ENCODE measurements at places on chromosomes 6 and 20.

DNA sequence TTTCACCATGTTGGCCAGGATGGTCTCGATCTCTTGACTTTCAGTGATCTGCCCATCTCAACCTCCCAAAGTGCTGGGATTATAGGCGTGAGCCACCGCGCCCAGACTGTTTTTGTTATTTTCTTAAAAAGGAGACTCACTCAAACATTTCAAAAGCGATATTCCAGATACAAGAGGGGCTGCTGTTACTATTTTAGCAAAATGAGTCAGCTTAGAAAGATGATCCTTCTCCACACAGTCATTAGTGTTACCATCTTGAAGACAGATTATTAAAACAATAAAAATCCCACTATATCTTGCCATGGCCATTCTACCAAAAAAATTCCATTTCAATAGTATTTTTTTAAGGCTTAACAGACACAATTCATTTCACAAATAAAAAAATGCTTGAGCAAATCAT, 102.8 kb downstream of the PREP start:
- DNase-seq: no peak

GRCh38 chr6:13834790-13835189, 20.4 kb upstream of the MCUR1 start:
- DNase-seq: no peak

DNA sequence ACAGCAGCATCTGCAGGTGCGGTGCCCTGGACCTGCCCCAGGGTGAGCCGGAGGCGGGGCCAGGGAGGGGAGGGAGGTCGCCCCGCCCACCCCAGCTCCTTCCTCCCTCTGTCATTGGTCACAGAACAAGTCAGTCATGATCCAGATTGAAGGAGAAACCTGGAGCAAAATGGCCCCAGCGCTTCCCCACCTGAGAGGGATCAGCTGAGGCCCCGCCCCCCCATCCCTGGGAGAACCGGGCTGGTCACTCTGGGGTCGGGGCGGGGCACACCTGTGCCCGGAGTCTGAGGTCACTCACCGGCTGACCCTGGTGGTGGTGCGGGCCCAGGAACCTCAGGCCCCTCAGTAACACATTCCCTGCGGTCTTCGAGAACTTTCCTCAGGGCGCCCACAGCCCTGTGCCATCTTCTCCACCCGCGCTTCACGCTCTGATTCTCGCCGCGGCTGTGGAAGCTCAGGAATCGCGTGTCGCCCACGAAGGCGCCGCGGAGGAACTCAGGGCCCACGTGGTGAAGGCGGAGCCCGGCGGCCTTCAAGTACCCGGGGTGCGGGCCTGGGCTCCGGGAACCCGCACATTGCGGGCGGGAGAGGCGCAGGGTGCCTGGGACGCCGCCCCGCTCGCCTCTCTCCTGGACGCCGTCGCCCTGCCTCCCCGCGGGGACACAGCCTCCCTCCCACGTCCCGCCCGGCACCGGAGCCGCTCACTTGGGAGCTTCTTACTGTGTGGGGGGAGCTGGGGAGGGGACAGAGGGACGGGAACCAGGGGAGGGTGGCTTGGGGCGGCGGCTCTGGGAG, 36.4 kb upstream of the HLA-C start:
- DNase-seq: peak; percentile 41

DNA sequence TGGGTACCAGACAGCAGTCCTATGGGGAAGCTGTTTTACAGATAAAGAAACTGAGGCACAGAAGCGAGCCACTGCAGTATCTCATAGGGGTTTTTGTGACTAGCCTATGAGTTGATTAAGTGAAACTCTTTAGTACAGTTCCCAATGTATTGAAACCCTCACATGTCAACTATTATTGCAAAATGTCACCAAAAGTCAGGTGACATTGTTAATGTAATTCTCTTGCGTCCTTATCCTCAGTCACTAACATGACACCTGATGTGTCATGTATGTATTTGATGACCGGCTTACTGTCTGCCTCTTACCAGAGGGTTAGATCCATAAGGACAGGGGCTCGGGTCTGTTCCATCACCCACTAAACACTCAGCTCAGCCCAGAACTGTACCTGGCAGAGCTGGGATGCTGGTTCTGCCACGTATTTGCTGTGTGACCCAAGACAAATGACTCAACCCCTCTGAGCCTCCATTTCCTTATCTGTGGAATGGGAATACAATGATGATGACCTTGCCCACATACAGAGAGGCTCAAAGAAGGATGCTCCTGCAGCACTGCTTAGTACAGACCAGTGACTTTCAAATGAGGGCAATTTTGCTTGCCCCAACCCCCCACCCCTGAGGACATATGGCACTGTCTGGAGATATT, 32.9 kb downstream of the PREX1 start:
- DNase-seq: no peak

DNA sequence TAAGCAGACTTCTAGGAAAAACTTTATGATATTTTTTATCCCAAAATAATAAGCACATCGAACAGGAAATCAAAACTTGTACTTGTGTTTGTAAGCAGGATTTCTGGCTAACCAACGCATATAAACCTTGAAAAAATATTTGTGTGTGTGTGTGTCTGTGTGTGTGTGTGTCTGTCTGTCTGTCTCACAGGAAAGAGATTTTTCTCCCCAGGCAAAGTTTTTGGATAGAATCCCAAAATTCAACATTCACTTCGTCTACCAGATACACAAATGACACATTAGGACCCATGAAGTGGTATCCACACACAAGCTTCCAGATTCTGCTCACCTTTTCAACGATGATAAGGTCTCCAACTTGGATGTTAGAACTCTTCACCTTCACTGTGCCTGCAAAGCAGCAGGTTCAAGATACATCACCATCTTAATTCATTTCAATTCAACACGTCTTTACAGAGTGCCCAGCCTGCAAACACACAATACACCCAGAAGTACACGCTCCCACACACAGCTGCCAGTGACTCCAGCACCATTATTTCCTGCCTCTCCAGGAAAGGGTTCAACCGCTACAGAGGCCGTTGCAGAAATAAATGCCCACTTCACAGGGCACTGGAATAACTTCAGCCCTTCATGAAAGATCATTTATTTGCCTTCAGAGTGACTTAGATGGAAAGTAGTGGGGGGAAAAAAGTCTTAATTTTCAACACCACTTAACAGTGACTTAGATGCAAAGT, 70.9 kb downstream of the ATP9A start:
- DNase-seq: no peak
